Stomach (tissue), 19 donors: ENCODE measurements at places on chromosomes 12 and 14. TPM values are rescaled to one million over a fixed set of nuclear protein-coding genes. Genes with fewer than 3 reads are reported as not detected.

DNA sequence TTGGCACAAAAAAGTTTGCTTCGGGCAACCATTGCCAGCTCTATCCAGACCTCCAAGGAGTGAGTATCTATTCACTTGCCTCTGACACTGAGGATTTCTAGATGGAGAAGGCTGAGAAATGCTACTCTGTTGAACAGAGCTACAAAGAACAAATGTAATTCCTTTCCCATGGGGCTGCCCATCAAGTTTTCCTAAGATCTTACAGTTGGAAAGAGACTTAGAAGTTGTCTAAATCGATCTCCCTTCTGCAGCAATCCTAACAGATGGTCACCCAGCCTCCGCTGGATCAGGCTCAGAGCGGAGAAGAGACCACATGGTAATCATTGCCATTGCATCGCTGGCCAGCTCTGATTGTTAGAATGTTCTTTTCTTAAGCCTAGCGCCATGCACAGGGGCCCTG lies 110.1 kb upstream of the BCL2L14 start:
- no peak for DNase-seq

GRCh38 chr12:114360485-114360884 lies 45.5 kb downstream of the TBX5 start:
- DNase-seq, result no peak

DNA sequence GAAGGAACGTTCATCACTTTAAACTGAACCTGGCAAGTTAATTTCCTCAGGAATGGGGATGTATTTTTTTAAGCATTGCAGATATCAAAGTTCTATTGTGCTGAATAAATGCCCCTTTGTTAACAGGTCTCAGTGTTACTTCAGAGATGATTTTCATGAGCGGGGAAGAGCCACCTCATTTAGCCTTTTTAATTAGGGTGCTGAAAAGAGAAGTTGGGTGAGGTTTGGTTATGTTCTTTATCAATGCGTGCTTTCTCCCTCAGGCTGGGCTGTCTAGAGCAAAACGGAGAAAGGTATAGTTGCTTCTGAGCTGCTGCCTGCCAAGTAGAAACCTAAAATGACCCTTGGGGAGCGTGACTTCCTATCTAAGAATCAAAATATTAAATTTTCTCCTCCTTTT lies 8.0 kb upstream of the HIP1R start:
- no peak for DNase-seq

DNA sequence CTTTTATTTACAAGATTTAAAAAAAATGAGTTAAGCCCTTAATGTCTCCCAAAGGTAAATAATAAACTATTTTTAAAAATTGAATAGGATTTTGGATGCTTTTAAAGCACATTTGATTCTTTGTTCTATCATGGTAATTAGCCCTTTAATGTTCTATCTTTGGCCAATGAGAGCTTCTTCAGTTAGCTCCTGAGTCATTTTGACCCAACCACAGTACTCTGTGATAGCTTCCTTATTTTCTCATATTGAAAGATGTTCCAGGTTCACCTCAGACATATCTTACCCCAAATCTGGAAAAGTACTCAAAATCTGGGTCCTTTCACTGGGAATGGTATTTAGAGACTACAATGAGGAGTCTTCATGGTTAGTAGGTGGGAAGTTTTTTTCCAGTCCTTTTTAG lies 98.0 kb downstream of the MYRFL start:
- no peak for DNase-seq

- DNase-seq, result no peak
Measured at GRCh38 chr12:132593071-132593470, 17.3 kb downstream of the LRCOL1 start.

GRCh38 chr12:31874961-31875608 lies 84.1 kb upstream of the RESF1 start:
- DNase-seq, result peak; percentile 55

DNA sequence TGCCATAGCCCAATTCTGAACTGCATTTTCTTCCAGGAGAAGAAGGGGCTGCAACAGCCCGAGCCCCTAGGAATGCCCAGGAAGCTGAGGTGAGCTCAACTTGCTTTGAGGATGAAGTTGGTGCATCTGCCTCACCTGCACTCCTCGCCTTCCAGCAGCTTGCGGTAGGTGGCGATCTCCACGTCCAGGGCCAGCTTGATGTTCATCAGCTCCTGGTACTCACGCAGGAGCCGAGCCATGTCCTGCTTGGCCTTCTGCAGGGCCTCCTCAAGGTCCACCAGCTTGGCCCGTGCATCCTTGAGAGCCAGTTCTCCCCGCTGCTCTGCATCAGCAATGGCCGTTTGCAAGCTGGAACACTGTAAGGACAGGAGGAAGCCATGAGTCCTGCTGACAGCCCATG lies 6.0 kb downstream of the KRT75 start:
- DNase-seq, result no peak

- no peak for DNase-seq
Measured at GRCh38 chr12:62196146-62196545, 64.1 kb upstream of the USP15 start.

GRCh38 chr12:4191642-4192041 lies 81.9 kb upstream of the CCND2 start:
- peak; percentile 14 for DNase-seq

DNA sequence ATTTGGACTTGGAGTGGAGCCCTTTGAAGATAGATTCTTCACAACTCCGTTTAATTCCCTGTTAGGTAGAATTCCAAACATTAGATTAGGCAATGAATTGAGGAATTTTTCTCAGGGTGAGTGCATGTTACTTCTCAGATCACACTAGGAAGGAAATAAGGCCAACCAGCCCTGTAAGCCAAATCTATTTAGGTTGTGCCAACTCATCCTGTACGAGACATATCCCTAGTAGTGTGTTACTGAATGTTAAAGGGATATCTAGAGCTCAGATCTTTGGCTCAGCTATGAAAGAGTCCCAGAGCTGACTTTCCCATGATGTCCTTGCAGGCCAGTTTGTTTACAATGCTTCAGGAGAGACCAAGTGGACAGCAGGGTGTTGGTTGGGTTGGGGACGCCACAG lies 45.6 kb downstream of the GPHB5 start:
- DNase-seq, result no peak

DNA sequence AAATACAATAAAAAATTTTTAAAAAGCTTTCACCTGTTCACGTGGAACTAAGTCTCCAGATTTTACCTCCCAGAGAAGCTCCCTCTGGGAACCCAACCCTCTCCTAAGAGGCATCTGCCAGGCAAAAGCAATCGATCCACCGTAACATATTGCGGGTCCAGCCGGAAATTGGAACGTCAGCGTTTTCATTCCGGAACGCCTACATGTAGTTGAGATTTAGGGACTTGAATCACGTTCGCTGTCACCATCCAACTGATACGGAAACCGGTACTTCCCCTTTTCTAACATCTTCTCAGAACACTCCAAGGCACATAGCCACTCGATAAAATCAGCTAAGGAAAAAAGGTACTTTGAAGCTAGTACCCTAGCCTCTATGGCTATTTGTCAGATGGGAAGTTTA lies 70.3 kb downstream of the COX16 start:
- no peak for DNase-seq

- no peak for DNase-seq
Measured at GRCh38 chr14:67493092-67493717, 4.7 kb upstream of the TMEM229B start.

- peak; percentile 41 for DNase-seq
Measured at GRCh38 chr12:3218228-3219171, 141.3 kb downstream of the TSPAN9 start.

SMIM41 gene
- not detected for total RNA-seq

OVCH1 gene
- total RNA-seq, result not detected

POTEG gene
- not detected for total RNA-seq

DICER1 gene
- 104 TPM for total RNA-seq
